ENCODE measurements at places on chromosomes 3 and 15.

DNA sequence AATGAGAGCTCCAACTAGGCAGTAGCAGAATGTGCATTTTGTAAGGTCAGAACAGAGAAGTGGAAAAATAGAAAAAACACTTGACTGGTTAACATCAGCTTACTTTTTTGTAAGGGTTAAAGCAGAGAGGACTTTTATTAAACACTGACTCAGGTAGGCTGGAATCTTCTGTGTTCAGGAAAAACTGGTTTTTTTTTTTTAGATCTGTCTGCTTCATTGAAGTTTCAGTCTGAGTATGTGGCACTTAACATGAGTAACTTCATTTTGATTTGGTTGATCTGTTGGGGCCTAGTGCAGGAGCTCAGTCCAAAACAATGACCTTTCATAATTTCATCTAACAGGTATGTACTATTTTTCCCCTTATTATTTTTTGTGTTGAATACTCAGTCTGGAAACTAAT, 141.1 kb downstream of the DOCK3 start:
- no peak for DNase-seq

DNA sequence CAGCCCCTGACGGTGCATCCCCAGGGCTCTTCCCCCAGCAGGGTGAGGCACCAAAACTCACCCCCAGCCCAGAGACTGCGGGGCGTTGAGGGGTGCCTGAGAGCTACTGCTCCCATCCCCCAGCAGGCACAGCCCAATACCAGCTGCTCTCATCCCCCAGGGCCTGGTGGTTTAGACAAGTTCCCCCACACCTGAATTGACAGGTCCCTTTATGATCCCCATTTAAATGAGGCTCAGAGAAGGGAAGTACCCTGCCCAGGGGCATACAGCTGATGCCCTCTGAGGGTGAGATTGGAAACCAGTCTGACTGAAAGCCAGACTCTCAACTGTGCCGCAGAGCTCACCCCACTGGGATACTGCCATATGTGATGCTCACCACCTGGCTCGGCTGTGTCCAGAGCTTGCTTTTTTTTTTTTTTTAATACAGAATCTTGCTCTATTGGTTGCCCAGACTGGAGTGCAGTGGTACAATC, 20.1 kb downstream of the DUSP7 start:
- DNase-seq = no peak

DNA sequence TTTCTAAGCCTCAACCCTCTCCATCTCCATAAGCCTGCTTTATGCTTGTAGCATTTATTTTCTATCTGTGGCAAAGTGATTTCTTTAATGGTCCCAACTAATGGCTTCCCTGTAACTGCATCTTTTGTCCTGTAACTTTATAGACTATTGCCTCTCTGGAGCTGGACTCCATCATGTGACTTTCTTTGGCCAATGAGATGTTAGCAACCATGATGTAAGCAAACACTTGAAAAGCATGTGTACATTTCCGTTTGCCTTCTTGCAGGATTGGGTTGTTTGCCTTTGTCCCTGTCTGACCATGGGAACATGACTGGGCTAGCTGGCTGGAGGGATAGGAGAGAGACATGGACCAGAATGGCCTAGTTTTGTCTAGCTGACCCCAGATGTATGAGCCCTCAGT, 106.0 kb upstream of the LRIG1 start:
- DNase-seq = no peak

GRCh38 chr3:125108833-125109535, 53.2 kb upstream of the HEG1 start:
- no peak for DNase-seq

DNA sequence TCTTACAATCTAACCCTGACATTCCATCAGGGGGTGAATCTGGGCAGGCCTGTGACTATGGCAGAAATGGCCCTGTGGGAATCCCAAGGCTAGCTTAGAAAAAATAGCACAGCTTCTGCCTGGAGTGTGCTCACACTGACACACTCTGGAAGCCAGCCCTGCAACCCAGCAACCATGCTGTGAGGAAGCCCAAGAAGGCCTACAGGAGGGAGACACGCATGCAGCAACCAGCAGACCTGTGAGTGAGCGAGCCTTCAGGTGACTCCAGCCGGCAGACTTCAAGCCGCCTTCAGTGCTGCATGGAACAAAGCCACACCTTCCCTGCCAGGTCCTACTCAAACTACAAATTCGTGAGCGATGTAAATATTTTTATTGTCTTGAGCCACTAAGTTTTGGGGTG, 26.1 kb downstream of the RAB6B start:
- no peak for DNase-seq

- no peak for DNase-seq
These were observed 165.6 kb downstream of the XXYLT1 start for GRCh38 chr3:195105389-195105788.

GRCh38 chr3:19030522-19030839, 117.8 kb upstream of the KCNH8 start:
- DNase-seq = no peak

- no peak for DNase-seq
These were observed 427.1 kb upstream of the RASGRP1 start for GRCh38 chr15:38991701-38992100.
